ENCODE measurements at places on chromosomes 6 and 20.

- DNase-seq, result no peak
These were observed 52.7 kb upstream of the ELMO2 start for GRCh38 chr20:46458866-46459750.

DNA sequence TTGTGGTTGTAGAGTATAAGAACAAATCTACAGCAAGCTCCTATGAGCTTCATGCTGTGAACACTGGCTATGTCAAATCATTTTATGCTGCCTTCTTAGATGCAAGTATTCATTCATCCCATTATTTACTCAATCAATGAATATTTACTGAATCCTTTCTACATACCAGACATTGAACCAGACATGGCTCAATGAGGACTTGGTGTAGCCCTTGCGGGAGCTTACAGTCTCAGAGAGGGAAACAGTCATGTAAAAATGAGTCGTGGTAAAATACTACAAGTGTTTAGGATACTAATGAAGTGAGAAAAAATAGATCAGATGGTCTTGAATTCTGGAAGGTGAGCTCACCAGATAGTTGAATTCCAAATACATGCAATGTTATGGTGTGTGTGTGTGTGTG lies 44.8 kb upstream of the ENPP1 start:
- no peak for DNase-seq

DNA sequence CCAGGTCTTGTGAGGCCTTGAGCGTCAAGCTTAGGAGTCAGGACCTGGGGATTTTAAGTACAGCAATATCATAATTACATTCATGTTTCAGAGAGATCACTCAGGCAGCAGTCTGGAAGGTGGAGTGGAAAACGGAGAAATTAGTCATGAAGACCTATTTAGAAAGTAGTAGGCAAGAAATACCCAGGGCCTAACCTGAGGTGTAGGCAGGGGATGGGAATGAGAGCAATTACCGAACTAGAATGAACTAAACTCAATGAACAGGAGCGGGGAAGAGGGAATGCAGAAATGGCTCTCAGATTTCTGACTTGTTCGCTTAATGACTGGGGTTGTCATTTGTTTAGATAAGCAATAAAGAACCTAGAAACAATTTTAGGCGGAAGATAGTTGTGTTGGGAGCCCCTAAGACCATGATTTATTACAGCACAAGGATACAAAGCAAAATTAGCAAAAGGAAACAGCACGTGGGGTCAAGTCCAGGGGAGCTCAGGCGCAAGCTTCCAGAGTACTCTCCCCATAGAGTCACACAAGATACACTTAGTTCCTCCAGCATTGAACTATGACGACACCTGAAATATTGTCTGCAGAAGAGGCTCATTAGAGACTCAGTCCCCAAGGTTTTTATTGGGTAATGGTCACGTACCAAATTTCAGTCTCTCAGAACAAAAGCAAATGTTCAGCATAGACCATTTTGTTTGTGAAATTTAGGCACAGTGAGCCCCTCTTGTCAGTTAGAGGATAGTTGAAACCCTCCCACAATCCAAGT lies 178.8 kb upstream of the AKAP12 start:
- DNase-seq, result no peak

DNA sequence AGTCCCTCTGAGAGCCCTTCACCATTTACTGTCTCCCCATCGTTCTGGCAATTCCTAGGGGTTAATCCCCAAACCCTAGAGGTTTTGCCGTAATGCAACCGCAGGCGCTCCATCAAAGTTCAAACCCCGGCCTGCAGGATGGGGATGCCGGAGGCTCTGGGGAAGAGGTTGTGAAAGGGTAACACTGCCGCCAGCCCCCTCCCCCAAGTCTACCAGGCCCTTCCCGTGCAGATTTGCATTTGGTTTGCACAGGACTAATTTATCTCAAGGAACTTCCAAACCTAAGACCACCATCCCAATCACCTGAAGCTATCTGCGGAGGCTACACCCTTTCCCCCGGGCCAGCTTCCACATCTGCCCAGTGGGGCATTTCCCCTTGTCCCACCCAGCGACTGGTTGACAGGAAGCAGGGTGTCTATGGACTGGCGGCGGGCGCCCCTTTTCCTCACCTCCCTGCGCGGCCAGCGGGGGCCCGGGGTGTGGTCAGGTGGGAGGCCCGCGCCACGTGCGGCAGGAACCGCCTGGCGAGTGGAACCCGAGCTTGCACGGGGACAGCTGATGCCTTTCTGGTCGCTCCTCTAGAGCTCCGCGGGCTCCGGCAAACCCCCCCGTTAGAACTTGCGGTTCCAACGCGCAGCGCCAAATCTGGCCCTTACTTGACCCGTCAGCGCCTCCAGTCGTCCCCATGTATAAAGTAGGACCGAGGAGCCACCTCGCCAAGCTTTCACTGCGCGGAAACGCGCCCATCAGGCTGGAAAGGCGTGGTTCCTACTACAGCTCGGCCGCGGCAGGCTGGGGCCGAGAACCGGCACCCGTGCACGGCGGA lies 9.4 kb upstream of the SLC4A11 start:
- DNase-seq, result no peak

GRCh38 chr6:31426395-31427354 lies 23.3 kb downstream of the MICA start:
- no peak for DNase-seq

DNA sequence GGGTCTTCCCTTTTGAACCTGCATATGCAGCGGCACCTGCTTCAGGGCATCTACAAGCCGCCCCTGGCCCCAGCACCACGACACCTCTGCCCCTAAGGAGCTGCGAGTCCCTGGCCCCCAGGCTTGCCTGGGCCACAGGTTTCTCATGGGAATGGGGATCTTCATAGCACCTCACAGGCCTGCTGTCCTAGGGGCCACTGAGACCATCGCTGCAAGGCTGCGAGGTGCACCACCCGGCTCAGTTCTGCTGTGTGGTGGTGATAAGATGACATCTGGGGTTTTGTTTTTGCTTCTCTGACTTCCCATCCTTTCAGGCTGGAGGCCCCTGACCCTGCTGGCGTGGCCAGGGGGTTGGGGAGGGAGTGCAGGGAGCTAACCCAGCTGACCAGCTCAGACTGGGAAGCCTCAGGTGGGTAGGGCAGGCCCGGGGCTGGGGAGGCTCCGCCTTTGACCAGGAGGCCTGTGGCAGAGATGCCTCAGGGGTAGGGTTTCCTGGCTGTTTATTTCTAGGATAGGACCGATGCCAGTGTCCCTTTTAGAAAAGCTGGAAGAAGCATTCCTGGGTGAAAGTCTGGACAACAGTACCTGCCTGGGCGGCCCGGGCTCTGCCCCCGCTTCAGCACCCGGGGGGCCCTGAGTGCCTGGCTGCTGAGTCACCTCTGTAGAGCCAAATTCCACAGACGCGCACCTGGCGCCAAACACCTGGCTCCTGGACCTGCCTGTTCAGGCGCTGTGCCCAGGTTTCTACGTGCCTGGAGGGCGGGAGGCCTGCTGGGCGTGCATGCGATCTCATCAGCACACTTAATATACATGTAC lies 264.7 kb downstream of the DLL1 start:
- no peak for DNase-seq

GRCh38 chr6:133171989-133172604 lies 69.1 kb upstream of the EYA4 start:
- no peak for DNase-seq

DNA sequence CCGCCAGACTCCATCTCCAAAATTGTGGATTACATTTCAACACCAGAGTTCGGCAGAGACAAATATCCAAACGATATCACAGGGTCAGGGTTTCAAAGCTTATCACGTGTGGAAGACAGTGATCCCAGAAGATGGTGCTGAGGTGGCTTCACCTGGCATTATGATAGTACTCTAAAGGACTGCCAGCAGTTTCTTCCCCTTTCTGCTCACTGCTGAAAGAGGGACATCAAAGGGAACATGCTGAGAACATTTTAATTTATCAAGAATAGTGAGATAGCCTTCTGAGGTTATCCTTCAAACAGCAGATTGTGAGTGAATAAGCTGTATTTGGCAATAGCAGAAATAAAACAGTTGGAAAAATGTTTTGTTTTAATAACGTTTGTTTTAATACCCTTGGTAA lies 79.7 kb downstream of the FIG4 start:
- no peak for DNase-seq

GRCh38 chr6:142167486-142167885 lies 20.4 kb downstream of the VTA1 start:
- DNase-seq, result no peak

DNA sequence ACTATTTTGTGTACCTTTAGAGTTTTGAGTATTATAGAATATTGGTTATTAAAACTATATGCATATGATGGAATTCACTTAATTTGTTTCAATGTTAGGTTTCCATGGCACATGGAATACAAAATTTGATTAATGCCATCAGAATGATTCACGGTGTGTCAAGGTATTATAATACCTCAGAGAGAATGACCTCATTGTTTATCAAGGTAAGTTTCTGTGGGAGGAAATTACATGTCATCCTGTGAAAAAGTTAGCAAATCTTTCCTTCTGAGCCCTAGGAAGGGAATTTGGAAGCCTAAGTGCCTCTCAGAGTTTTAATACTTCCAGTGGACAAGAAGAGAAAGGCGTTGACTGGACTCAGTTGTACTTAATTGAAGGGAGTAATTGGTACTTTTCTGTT lies 40.8 kb downstream of the DNAH8 start:
- DNase-seq, result no peak

DNA sequence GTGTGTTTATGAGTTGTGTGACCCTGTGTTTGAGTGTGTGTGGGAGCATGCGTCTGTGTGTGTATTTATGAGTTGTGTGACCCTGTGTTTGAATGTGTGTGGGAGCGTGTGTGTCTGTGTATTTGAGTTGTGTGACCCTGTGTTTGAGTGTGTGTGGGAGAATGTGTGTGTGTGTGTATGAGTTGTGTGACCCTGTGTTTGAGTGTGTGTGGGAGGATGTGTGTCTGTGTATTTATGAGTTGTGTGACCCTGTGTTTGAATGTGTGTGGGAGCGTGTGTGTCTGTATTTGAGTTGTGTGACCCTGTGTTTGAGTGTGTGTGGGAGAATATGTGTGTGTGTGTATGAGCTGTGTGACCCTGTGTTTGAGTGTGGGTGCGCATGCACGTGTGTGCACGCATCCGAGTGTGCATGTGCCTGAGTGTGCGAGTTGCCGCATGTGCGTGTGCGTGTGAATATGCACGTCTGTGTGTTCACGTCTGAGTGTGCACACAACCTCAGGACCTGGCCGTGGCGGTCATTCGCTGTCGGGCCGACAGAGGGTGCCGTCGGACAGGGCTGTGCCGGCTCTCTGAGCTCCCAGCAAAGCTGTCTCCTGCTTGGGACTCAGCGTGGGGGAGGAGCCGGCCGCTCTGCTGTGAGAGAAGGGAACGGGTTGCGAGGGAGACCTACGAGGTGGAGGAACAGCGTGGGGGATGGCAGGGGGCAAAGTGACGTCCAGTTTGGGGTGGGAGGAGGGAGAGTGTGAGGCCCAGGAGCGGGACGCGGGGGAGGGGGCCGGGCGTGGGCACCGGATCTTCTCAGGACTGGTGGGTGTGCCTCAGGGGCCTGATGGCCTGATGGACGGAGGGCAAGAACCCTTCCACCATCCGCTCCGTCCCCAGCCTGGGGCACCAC lies 19.7 kb downstream of the SLC17A9 start:
- DNase-seq, result no peak

GRCh38 chr20:3590164-3590563 lies 73.0 kb downstream of the GFRA4 start:
- DNase-seq, result no peak

- DNase-seq, result no peak
These were observed 185.5 kb upstream of the SALL4 start for GRCh38 chr20:51987812-51988211.

DNA sequence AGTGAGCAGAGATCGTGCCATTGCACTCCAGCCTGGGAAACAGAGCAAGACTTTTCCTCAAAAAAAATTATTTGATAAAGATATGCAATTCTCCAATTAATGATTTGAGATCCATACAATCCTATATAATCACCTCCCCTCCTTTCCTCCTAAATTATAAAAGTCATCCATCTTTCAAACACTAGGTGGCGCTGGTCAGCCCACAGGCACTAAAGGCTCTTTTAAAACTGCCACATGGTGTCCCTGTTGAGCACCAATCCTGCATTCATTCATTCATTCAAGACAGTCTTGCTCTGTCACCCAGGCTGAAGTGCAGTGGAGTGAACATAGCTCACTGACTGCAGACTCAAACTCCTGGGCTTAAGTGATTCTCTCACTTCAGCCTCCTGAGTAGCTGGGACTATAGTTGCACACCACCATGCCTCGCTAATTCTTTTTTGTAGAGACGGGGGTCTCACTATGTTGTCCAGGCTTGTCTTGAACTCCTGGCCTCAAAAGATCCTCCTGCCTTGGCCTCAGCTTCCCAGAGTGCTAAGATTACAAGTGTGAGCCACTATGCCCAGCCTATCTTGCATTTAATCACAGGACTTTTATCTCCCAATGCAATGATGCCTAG lies 58.7 kb upstream of the SLC2A12 start:
- DNase-seq, result no peak

DNA sequence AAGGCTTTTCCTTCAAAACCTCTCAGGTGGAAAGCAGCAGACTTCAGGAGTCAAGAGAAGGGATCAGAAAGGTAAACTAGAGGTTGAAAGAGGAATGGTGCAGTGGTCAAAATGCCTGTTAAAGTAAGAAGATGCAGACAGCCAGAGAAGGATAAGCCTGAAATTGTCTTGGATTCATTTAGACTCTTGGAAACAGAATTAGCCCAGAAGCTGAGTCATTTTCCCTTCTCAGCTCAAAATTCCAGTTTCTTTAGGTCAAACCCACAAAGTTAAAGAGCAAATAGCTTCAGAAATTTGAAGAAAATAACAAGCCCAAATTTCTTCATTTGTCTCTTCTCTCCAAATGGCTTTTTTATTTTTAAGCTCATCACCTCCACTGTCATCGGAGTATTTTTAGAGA lies 73.9 kb downstream of the DHX35 start:
- DNase-seq, result no peak

GRCh38 chr6:161891542-161891941 lies 617.7 kb upstream of the AGPAT4 start:
- no peak for DNase-seq

DNA sequence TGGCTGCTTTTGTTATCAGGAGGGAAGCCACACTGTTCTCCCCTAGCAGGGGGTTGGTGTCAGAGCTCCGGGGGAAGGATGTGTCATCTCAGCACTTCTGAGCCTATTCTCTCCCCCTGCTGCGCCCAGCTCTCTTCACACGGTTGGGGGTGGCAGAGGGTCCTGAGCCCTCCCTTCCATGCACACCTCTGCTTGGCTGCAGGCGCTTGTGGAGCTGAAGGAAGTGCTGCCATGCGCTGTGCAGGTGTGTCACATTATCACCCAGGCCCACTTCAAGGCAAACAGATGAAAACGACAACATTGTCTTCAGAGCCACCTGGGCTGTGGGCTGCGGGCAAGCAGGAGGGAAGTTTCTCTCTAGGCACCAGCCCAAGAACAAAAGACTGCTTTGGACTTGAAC lies 263.4 kb downstream of the BMP7 start:
- no peak for DNase-seq

DNA sequence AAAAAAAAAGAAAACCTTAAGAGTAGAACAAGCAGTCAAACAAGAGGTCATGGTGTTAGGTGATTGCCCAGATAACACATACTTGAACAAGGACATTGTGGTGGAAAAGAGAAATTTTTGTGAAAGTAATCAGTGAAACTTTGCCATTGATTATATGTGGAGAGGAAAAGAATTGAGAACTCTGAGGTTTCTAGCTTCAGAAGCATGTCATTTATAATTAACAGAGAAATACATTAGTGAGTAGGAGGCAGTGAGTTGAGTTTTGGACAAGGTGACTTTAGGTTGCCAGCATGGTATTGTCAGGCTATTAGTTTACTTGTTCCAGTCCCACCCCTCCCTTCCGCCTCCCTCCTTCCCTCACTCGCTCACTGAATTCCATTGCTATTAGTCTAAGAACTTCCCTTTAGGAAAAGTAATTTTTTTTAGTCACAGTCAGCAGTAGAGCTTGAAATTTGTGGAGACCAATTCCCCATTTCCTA lies 17.2 kb downstream of the TAB2 start:
- no peak for DNase-seq

- no peak for DNase-seq
These were observed 115.8 kb downstream of the MTFR2 start for GRCh38 chr6:136134268-136134667.
